ENCODE measurements at places on chromosomes 7 and 10. TPM values are rescaled to one million over a fixed set of nuclear protein-coding genes. Genes with fewer than 3 reads are reported as not detected.

DNA sequence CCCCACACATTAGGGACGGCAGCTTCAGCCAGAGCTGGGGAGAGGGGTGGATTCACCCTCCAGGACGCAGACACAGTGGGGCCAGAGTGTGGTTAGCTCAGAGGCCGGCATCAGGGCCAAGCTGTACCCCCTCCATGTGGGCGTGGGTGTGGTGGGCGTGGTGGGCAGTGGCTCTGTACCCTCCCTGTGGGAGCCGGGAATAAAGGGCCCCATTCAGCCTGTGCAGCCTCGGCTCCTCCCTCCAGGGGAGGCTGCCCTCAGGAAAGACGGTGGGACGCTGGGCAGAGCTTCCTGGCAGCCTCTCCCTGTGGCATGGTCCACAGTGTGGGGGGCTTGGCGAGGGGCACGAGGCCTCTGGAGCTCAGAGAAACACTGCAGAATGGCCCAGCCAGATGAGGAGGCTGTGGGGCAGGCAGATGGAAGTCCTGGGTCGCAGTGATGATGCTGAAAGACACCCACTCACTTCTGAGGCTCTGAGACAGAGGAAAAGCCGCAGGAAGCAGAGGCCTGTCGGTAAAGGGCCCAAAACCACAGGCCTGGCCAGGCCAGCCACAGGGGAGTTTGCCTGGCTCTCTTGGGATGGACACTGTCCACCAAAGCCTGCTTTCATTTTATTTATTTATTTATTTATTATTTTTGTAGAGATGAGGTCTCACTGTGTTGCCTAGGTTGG lies 108.0 kb downstream of the SH3PXD2A start:
- no peak for DNase-seq

GRCh38 chr7:121505021-121505420 lies 108.9 kb upstream of the FAM3C start:
- DNase-seq, result no peak

GRCh38 chr10:12334186-12334530 lies 15.2 kb upstream of the CAMK1D start:
- no peak for DNase-seq

DNA sequence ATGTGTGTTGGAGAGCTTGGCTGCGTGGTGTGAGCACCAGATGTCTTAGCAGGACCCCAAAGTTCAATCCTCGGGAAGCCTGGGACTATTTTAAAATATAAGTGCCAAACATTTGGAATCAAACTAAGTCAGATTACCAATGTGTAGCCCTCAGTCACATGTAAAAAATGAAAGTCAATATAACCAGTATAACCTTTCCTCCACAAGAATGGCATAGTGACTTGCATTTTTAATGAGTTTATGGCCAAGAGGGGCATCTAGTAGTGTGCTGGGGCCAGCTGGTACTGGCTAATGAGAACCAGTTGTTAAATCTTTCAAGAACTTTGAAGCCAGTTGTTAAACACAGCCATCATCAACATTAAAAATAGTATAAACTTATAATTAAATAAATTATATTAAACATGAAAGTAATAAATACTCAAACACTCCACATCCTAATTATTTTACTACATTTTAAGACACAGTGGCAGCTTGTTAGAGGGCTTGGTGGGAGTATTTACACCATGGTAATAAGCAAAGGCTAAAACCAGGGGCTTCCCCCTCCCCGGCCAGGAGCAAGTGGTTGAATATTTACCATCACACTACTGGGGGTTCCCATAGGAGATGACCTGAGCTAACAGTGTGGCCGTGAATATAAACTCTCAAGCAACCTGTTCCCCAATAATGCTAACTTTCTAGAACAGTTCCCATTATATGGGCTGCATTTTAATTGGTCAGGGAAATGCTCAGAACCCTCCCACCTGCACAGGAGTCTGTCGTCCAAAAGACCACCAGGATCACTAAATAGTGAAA lies 7.9 kb upstream of the FAM170B start:
- DNase-seq, result no peak

- no peak for DNase-seq
Measured at GRCh38 chr10:92493362-92493761, 80.5 kb downstream of the IDE start.

DNA sequence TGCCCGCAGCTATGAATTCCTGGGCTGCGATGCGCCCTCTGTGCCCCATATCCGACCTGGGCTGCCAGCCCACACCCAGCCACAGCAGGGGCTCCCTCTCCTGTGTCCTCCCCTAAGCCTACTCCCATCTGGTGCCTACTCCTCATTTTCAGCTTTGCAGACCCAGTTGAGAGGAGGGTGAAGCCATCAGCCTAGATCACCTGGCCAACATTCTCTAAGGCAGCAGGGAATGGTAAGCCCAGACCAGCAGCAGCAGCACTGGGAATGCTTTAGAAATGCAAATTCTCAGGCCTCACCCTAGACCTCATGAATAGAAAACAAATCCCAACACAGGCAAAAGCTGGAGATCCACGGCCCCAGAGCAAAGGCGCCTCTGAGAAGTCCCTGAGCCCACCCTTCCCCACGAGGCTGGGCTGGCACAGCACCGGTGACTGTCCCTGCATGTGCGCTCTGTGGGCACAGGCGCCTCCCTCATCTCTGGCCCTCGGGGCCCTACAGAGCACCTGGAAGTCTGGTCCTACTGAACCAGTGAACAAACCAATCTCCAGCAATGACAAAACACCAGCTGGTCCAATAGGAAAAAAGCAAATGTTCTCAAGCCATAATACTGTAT lies 161.4 kb downstream of the GFRA1 start:
- DNase-seq, result no peak

DNA sequence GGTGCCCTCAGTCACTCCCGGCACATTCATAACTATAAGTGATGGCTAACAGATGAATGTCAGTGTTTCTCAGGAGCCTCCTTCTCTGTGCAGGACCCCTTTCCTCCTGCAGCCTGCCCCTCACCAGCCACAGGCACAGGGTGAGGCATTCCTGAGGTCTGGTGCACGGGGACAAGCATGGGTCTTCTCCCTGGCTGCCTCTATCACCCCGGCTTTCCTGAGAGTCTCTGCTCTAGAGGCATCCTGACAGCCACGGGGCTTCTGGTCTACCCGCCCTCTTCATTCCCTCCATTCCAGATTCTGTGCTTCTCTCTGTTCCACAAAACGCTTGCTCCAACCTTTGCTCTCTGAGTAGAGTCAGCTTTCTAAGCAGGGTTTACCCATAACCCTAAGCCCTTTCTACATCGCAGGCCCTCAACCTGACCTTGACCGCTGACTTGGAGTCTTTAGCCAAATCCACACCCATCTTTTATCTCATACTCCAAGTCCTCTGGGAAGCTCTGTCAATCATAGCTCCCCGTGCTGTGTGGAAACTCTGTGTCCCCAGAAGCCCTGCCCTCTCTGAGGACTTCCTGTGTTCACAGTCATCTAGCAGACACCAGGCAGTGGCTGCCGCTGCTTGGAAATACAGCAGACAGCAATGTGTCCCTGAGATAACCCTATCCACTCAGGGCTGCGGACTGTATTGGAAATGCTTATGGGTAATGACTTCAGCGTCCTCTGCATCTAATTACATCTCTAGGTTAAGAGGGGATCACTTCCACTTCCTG lies 159.0 kb downstream of the SFMBT2 start:
- no peak for DNase-seq

- no peak for DNase-seq
Measured at GRCh38 chr10:1486841-1487687, 250.3 kb downstream of the ADARB2 start.

GRCh38 chr7:20696803-20697333 lies 81.4 kb downstream of the ABCB5 start:
- no peak for DNase-seq

DNA sequence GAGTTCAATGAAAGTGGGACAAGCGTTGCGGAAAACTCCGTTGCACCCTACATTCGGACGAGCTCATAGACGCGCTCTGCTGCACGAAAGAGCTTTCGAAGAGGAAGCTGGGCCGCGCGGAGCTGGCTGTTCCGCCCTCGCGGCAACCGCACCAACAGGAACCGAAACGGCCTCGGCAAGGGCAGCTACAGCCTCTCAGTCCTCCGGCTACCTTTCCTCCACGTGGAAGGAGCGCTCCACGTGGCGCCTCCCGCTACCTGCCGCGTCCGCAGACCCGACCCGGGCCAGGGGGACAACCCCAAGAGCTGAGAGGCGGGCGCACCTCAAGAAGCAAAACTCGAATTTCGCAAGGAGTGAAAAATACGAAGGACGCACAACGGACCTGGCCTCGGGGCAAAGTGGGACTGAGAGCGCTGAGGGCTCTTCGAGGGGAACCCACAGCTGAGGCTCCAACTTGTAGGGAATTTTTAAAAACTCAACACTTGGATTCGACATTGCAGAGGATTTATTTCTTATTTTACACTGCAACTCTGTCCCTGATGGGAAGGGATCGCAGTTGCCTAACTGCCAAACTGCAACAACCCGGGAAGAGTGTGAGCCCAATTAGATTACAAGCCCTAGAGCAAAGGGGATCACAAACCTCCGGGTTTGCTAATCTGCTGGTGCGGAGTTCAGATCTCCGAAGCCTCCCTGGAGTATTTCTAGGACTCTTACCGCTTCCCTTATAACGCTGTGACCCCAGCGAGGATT lies 1.4 kb downstream of the HPSE2 start:
- DNase-seq, result peak; percentile 60

DNA sequence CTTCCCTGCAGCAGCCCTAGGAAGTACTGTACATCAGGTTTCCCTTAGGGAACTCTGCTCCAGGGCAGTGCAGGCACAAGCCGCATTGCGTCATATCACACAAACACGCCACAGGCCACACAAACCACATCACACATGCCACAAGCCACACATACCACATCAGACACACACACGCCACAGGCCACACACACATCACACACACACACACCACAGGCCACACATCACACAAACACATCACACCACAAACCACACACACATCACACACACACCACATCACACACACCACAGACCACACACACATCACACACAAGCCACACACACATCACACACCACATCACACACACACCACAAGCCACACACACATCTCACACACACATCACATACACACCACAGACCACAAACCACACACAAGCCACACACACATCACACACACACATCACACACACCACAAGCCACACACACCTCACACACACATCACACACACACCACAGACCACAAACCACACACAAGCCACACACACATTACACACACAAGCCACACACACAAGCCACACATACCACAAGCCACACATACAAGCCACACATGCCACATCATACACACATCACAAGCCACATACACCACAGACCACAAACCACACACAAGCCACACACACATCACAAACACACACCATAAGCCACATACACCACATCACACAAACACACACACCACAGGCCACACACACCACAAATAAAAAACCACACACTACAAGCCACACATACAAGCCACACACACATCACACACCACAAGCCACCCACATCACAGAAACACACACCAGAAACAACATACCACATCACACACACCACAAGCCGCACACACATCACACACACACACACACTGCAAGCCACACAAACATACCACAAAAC lies 53.4 kb downstream of the TMEM209 start:
- no peak for DNase-seq

GRCh38 chr7:134900166-134900982 lies 85.9 kb upstream of the AGBL3 start:
- DNase-seq, result no peak

DNA sequence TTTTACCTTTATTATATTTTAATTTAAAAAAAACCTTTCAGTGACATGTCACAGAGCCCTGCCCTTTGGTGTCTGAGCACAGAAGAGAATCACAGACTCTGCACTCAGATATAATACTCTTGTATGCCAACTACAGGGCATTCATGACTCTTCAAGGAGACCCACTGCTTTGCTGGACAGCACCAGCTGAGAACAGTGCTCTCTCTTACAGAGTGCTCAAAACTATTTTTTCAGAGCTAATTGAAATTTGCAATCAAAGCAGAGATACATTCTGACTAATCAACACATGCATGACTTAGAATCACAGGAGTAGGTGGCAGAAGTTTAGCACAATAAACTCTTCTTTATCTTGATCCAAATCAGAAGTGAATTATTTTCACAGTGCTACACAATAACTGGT lies 99.1 kb downstream of the OSBPL3 start:
- DNase-seq, result no peak

GRCh38 chr10:73388228-73388627 lies 25.6 kb downstream of the ANXA7 start:
- no peak for DNase-seq

GRCh38 chr10:132528064-132528691 lies 9.4 kb upstream of the INPP5A start:
- DNase-seq, result no peak

DNA sequence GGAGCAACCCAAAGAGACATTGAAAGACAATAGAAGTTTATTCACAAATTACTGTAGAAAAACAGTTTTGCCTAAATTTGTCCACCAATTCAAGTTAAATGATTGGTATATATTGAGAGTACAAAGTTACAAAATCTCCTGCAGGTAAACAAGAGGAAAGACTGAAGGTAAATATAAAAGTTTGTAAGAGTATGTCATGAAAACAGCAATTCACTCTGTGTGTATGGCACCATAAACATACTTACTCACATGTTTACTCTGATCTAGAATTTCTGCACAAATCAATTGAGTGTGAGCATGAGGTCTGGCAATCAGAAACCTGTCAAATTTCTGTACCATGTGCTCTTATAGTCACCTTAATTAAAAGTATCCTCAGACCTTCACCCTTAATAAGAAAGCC lies 800.9 kb upstream of the MBL2 start:
- no peak for DNase-seq

DNA sequence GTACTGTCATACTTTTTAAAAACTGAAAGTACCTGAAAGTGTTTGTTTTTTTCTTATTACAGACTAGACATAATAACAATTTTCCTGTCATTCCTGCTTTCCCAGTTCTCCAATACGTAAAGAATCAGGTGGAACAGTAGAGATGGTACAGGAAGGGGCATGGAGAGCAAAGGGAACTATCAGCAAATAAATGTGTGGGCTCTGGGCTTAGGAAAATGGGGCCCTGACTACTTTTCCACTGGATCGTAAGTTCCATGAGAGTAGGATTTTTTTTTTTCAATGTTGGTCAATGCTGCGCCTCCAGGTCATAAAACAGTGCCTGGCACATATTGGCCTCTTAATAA lies 15.2 kb upstream of the FAS start:
- no peak for DNase-seq

- no peak for DNase-seq
Measured at GRCh38 chr10:89481662-89482061, 53.7 kb downstream of the SLC16A12 start.

GRCh38 chr7:151387161-151388006 lies 22.5 kb downstream of the WDR86 start:
- no peak for DNase-seq

- no peak for DNase-seq
Measured at GRCh38 chr7:5234852-5235831, 45.1 kb downstream of the WIPI2 start.

The UPK3BL1 gene
- 10.7 TPM for total RNA-seq

The PRSS37 gene
- total RNA-seq, result not detected

The WAC gene
- total RNA-seq, result 212 TPM

The NKX1-2 gene
- not detected for total RNA-seq

The OR2A12 gene
- total RNA-seq, result not detected

The CNPY1 gene
- not detected for total RNA-seq

The CPA5 gene
- total RNA-seq, result not detected

The TRIM8 gene
- total RNA-seq, result 71.3 TPM

The NT5C3A gene
- 107 TPM for total RNA-seq

The FAM25C gene
- not detected for total RNA-seq

The ZNF425 gene
- total RNA-seq, result 1.3 TPM
